ENCODE measurements at places on chromosomes 4 and X. TPM values are rescaled to one million over a fixed set of nuclear protein-coding genes. Genes with fewer than 3 reads are reported as not detected.

The PRDM5 gene
- 6.8 TPM for total RNA-seq

The PCDH19 gene
- 0.07 TPM for total RNA-seq

The DTHD1 gene
- not detected for total RNA-seq

The PAGE2B gene
- total RNA-seq, result not detected

The FAT4 gene
- 19.2 TPM for total RNA-seq

The GYPB gene
- total RNA-seq, result not detected

The ADAM29 gene
- not detected for total RNA-seq

The TMPRSS11D gene
- not detected for total RNA-seq

The MAGED1 gene
- total RNA-seq, result 77.5 TPM

The FGFR3 gene
- total RNA-seq, result 3.9 TPM

The MMRN1 gene
- 82.0 TPM for total RNA-seq

The KLF8 gene
- 1.4 TPM for total RNA-seq

The SSX3 gene
- not detected for total RNA-seq

The NDNF gene
- total RNA-seq, result 0.33 TPM
